ENCODE measurements at places on chromosomes 3 and 15.

DNA sequence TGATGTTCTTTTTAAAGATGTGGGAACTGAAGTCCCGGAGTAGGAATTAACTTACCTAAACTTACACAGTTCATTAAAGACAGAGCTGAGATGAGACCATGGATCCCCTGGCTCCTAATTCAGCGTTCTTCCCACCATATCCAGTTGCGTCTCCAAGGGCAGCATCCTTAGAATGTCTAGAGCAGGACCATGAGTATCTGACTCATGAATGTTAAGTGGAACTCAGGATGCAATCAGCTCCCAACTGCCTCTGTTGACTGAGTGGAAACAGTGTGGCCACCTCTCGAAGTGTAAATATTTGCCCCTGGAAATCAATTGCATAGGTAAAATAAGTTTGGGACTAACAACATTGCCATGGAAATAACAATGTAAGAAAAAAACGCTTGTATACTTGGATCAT is 2.5 kb downstream of the SNTN start:
- DNase-seq = no peak

DNA sequence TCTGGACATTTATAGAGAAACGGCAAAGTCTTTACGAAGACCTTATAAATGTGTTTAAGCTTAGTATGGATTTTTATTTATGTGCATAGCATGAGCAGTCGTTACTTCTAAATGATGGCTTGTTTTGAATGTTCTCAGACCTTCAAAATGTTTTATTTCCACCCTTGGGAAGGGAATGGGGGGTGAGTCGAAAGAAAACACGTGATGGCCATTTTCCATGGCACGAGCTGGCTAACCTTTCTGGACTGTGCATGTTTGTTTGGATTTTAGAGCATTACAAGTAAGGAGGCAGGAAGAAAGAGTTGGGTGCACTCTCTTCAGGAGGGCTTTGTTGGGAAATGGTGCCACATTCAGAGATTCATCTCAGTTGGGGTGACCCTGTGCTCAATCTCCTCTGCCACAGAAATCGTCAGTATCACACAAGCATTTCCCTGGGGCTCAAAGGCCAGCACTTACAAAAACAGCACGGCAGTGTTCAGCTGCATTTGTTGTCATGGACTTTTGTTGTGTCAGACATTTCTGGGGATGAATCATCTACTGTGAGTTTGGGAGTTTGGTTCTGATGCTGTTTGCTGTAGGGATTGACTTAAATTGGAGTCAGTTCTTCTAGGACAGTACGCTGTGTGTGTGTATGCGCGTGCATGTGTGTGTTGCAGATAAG is 52.3 kb upstream of the ADAMTS9 start:
- DNase-seq = no peak

DNA sequence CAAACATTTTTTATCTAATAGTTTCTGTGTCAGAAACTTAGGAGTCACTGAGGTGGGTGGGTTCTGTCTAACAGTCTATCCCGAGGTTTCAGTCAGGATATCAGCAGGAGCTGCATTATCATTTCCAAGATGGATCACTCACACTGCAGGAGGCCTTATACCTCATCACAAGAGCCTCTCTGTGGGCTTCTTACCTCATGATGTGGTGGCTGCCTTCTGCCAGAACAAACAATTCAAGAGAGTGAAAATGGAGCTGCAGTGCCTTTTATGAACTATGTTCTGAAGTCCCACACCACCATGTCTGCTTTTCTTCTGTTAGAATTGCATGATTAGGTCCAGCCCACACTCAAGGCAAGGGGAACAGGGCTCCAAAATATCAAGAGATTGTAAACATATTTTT is 27.9 kb downstream of the RFX7 start:
- peak; percentile 18 for DNase-seq

DNA sequence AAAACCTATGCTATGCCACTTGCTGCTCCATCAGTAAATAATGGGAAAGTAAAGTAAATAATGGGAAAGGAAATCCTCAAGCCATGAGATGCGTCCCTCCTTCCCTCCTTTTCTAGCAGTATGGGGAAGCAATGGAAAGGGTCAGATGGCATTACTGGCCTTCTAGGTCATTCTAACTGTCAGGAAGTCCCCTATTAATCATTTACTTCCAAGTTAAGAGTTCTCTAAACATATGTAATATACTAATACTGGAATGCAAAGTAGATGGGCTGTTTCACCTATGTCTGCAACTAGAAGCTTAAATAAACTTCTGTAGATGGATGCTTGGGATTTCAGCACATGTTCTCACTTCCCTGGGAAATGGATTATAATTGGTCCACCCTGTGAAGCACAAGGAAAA is 55.9 kb downstream of the MDFIC2 start:
- no peak for DNase-seq

GRCh38 chr3:110995461-110996231 is 76.0 kb upstream of the NECTIN3 start:
- DNase-seq = no peak

GRCh38 chr3:30610702-30611368 is 4.4 kb downstream of the TGFBR2 start:
- DNase-seq = no peak

- no peak for DNase-seq
Observed at GRCh38 chr3:72008226-72008996, 223.5 kb upstream of the PROK2 start.

GRCh38 chr15:57589281-57589680 is 2.4 kb upstream of the MYZAP start:
- DNase-seq = no peak

DNA sequence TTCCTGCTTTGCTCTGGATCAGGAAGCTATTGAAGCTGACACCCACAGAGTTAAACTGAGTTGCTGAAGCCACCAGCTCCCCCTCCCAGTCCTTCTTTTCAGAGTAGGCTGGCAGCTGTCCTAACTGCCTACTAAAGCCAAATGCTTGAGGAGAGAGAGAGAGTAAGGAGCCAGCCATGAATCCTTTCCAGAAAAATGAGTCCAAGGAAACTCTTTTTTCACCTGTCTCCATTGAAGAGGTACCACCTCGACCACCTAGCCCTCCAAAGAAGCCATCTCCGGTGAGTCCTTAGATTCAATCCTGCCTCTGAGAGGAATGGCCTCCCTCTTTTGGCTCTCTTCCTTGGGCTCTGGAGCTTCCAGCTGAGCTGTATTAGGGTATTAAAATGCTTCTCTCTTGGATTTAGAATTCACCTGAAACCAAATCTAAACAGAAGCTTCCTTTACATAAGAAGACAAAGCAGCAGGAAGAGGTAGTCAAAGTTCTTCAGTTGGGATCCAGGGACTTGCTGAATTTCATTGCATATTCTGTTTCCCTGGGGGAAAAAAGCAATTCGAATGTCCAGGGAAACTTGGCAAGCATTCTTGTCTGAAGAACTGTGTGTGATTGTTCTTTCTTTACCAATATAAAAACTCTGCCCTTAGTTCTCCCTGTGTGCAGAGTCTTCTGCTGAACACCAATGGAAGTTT is at the start of gene SLC15A2:
Gene SLC15A2, plus strand, starts transcription at position 101 of the 690 bp plus-strand sequence. Its CDS starts 76 bp downstream, at position 177.
- DNase-seq = no peak

- DNase-seq = peak; percentile 76
Observed at GRCh38 chr3:66153481-66154443, 67.0 kb upstream of the SLC25A26 start.

GRCh38 chr3:160677459-160677881 is 510 bp downstream of the ARL14 start:
- no peak for DNase-seq

DNA sequence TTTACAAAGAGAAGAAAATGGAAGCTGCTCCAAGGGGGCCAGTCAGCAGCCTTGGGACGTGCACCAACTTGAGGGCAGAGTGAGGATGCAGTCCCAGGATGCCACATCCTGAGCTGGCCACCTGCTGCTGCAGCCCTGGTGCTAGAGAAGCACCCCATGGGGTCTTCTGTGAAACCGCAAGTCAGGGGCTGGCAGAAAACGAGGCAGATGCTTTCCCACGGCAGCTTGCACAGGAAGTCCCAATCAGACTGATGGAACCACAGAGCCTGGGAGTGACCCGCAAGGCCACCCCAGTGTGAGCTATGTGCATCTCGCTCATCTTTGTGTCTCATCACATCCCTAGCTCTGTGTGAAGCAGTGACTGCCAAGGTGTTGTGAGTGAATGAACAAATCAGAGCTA is 76.5 kb downstream of the NUP210 start:
- no peak for DNase-seq

- DNase-seq = no peak
Observed at GRCh38 chr3:156443079-156443478, 111.8 kb downstream of the SSR3 start.

DNA sequence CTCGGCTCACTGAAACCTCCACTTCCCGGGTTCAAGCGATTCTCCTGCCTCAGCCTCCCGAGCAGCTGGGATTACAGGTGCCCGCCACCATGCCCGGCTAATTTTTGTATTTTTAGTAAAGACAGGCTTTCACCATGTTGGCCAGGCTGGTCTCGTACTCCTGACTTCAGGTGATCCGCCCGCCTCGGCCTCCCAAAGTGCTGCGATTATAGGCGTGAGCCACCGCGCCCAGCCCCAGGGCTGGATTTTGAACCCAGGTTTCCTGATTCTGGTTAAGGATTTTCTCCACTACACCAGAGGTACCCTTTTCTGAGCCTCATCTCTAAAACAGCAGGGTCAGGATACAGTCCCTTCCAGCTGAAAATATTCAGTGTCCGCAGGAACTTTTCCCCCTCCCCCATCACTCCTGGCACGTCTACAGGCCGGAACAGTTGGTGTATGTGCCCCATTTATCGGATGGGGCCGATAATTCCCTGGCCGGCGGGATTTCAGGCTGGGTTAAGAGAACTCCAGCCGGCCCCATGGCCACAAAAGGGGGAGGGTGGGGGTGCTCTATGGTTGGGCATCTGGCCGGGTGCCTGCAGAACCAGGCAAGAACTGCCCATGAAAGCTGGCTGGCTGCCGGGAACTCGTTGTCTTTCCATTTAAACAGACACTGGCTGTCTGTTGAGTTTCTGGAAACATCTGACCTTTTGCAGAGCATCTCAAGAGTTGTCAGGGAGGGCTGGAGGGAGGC is 26.8 kb upstream of the SEMA4B start:
- no peak for DNase-seq

DNA sequence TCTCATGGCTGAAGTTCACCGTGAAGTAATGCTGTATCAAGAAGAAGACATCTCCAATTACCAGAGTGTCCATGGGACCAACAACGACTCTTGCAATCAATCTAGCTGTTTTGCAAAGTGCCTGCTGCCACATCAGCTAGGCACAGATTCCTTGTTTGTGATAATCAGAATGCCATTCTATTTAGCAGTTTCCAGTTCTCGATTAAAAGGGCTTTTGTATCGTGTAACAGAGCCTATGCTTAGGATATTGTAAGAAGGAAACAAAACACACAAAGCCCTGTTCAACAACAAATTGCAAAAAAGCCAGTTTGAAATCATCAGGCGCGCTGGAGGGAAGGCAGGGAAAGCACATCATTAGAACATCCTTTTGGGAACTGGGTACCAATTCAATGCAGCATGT is 26.1 kb downstream of the RASGRF1 start:
- no peak for DNase-seq

- DNase-seq = no peak
Observed at GRCh38 chr15:71167445-71168165, 52.3 kb downstream of the THSD4 start.

GRCh38 chr15:81120069-81120468 is 14.0 kb upstream of the CFAP161 start:
- DNase-seq = no peak

Measured in kidney epithelial cell (primary cell).